Hematopoietic multipotent progenitor cell treated with erythropoietin and hydrocortisone succinate and interleukin-3 and kit ligand, for 4 days (in vitro differentiated cells): ENCODE measurements at places on chromosomes 6 and 20.

- DNase-seq: peak; percentile 28
Observed at GRCh38 chr6:17622144-17622543, 22.0 kb downstream of the FAM8A1 start.

GRCh38 chr6:169386411-169387057 is 132.9 kb upstream of the THBS2 start:
- no peak for DNase-seq

GRCh38 chr20:37347891-37348791 is 2.2 kb downstream of the SRC start:
- DNase-seq: peak; percentile 34

DNA sequence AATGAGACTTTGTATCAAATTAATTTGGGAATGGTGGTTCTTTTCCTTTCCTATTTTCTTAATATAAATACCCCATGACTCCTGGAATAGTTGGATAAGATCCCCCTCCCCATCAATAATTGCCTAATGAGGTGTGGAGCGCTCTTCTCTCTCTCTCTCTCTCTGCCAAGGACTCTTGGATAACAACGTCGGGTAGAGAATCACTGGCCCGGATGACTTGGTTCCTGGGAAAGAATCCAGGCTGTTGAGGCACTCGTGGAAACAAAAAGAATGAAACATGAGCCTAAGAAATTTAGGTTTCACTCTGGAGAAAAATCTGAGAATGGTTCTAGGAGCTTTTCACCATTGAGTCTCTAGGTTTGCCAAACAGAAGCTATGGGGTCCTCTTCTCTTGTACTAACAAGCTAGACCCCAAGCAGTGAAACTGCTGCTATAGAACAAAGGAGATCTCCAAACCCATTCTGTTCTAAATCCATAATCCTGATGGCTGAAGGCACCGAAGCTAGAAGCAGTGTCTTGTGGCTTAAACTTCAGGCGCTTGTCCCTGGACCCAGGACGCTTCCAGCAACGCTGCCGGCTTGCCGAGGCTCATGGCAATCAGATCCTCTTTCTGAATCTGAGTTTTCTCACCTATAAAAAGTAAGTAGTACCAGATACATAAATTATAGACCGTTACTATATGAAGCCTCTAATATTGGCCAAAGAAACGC is 241.6 kb upstream of the BTBD3 start:
- no peak for DNase-seq

GRCh38 chr6:5517796-5518195 is 256.5 kb downstream of the FARS2 start:
- peak; percentile 22 for DNase-seq

DNA sequence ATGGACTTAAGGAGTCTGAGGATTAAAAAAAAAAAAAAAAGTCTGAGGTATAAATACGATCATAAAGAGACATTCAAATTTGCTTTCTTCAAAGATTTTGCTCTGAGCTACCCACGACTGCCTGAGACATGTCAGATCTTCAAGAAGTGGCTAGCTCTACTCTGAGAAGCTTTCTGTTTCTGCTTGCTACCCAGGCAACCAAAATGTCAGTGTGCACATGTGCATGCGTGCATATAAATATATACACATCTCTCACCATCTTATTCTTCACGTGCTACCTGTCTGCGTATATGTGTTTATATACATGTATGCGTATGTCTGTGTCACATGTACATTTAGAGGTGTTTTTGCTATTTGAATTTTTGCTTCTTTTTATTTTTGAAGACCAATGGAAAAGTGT is 299.6 kb upstream of the STXBP5 start:
- no peak for DNase-seq

DNA sequence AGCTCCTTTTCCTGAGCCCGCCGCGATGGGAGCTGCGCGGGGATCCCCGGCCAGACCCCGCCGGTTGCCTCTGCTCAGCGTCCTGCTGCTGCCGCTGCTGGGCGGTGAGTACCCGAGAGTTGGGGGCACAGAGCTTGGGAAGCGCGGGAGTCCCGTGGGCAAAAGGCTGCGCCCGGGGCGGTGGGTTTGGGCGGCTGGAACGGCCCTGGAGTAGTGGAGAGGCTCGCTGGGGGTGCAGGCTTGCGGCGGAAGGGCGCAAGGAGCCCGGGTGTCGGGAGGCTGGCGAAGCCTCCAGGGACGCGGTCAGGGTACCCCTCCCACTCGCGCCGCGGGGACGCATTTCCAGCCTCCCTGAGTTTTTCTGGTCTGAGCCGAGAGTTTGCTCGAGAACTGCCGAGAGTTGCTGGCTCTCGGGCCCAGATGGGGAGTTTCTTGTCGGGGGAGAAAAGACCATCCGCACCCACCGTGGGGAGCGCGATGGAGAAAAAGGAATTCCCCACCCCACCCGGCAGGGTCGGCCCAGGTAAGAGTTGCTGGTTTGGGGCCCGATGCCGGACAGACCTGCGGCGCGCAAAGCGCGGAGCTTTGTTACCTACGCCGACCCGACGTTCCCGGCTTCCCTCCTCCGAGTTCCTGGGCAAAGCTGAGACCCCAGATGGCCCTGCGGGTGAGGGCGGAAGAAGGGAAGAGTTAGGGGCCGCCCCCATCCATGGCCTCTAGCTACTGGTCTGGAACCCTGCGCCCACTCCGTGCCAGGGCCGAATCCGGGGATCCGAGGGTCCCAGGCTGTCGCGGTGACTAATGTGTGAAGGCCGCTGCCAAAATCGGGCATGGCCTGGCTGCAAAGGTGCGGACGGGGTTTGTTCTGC is 584 bp downstream of the PTK7 start:
- DNase-seq: peak; percentile 52

GRCh38 chr6:3221578-3221977 is 5.9 kb downstream of the TUBB2B start:
- no peak for DNase-seq

DNA sequence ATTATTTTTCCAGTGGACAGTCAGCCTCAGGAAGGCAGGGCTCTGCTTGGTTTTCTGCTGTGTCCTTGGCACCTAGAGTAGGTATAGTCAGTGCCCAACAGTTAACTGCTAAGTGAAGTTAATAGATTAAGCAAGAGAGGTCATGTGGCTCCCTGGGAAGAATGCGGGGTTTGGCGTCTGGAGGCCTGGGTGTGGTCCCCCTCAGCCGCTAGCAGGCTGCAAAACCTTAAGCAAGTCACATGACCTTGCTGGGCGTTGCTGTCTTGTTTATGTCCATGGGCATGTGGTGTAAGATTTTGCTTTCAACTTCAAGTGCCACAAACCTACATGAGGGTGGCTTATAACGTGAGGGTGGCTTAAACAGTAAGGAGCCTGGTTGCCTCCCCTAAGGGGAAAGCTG is 75.5 kb upstream of the SCP2D1 start:
- peak; percentile 82 for DNase-seq

DNA sequence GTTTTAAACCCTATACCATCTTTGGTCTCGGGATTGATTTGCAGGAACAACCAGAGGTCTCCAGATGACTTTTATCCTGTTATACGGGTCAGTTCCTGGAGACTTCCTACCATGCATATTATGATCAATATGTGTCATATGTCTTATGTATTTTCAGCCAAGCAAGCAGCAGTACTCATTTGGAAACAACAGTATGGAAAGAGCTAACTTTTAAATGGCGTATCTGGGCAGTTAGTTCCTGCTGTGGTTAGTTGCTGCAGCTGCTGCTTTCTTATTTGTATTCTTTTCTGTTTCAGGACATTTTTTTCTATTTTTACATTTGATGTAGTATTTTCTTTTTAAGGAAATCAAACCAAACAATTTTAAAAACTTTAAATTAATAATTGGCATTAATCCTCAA is 207.5 kb downstream of the MANEA start:
- no peak for DNase-seq

- no peak for DNase-seq
Observed at GRCh38 chr20:41386502-41387427, 20.1 kb upstream of the EMILIN3 start.

GRCh38 chr20:62014889-62015537 is 50.7 kb downstream of the TAF4 start:
- no peak for DNase-seq

DNA sequence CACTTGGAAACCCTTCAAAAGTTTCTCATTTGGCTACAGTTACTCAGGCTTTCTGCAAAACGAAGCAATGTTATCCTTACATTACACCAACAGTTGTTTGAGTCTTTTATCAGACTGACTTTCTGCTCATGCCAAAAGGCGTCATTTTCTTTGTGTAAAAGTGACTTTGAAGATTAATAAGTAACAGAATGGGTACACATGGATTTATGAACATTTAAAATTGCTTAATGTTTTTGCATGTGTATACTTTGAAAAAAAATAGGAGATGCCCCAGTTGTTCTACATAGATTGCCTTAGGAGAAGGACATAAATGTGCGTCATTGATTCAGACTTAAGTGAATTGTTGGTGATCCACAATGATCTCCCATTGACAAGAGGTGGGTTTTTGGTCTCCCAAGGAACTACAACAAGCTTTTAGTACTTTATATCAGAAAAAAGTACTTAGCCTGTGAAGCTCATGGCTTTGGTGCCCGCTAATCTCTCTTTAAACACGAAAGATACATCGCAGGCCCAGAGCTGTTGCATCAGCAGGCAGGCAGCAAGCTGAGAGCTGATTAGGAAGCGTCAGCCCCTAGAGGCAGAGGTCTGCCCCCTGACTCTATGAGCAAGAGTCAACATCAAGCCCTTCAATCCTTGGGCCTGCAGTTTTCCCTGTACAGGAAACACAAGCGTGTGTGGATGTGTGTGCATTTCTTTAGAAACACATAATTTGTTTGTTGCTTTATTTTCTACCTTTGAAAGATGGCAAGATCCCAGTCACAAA is 45.9 kb downstream of the SLC22A3 start:
- no peak for DNase-seq

- DNase-seq: no peak
Observed at GRCh38 chr20:53030061-53030460, 57.9 kb downstream of the TSHZ2 start.

DNA sequence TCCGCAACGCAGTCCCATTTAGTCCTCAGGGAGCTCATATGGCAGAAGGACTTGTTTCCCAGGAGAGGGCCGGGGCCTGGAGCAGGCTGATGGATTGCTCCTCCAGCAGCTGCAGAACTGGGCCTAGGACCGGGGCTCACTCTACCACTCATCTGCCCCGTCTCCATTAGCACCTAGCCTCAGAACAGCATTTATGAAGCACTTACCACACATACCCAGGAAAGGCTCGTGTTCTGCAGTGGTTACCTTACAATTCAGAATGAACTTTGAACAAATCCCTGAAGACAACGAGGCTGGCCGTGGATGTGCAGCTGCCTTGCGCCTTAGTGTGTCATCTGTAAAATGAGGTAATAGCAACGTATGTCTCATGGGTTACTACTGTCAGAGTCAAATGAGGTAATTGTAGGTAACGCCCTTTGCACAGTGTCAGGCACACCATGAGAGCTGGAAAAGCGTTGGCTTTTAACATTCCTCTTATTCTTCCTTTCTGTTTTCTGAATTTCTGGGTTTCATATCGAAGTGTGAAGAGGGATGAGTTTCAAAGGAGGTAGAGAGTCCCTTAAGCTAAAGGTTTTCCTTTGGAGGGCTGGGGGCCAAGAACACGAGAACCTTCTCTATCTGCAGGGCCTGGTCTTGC is 46.3 kb upstream of the CD93 start:
- DNase-seq: peak; percentile 56

- DNase-seq: no peak
Observed at GRCh38 chr6:71164890-71165289, 123.7 kb upstream of the OGFRL1 start.

- no peak for DNase-seq
Observed at GRCh38 chr6:4957521-4958231, 46.2 kb downstream of the RPP40 start.

GRCh38 chr6:35893246-35893645 is 27.7 kb downstream of the SRPK1 start:
- no peak for DNase-seq
